ENCODE measurements at places on chromosomes 7 and 10. TPM values are rescaled to one million over a fixed set of nuclear protein-coding genes. Genes with fewer than 3 reads are reported as not detected.

Gene GBX1
- not detected for total RNA-seq

Gene SH2D4B
- total RNA-seq, result under 0.01 TPM

DNA sequence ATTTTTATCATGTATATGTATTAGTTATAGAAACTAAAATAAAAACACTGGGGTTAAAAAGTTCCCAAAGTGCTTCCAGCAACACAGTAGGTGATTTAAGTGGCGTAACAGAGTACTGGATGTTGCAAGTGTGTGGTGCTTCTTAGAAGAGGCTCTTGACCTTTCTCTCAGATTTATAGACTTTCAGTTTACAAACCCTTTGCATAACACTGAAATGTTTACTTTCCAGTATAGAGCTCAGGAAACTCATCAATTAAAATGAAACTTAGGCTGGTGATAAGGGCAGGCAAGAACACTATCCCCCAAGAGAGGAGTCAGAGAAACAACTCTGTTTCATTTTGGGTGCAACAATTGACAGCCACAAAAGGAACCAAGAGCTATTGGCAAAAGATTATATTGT lies 27.5 kb upstream of the SMC3 start:
- no peak for DNase-seq

- DNase-seq, result no peak
These were observed 270.3 kb downstream of the ELFN1 start for GRCh38 chr7:1940402-1940786.

Gene C7orf57
- total RNA-seq, result 2.4 TPM

Gene TAC1
- 0.13 TPM for total RNA-seq

Gene RAB11FIP2
- total RNA-seq, result 12.6 TPM

Gene RHOBTB1
- total RNA-seq, result 3.5 TPM

DNA sequence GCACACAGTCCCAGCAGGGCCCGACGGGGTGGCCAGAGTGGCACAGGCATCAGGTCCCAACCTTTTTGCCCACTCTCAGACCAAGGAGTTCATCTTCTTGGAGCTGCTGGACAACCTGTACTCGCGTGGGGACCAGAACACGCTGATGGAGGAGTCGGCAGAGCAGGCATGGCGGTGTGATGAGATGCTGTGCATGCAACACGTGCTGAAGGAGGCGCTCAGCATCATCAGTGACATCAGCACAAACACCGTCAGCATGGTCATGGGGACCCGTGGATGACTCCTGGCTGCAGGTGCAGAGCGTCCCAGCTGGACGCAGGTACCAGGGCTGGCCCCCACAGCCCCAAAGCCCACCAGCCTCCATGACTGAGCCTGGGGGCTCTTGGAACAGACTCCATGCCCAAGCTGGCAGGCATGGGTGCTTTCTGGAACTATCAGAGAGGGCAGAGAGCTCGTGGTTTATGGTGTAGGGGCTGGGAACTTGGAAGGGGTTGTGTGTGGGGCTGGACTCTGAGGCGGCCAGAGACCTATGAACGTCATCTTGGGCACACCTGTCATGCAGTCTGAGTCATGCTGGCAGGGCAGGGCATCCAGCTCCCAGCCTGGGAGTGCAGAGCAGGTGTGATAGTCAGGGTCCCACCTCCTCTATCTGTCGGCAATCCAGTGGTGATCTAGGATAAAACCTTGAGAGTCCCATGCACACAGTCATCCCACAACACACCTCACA lies 8.2 kb upstream of the MTPAP start:
- no peak for DNase-seq

Gene HMX3
- total RNA-seq, result 0.13 TPM

Gene RBM20
- total RNA-seq, result not detected

GRCh38 chr10:82850191-82850590 lies 975.2 kb downstream of the NRG3 start:
- no peak for DNase-seq

Measured in bronchial epithelial cell (primary cell).